ENCODE measurements at places on chromosomes 3 and 15.

DNA sequence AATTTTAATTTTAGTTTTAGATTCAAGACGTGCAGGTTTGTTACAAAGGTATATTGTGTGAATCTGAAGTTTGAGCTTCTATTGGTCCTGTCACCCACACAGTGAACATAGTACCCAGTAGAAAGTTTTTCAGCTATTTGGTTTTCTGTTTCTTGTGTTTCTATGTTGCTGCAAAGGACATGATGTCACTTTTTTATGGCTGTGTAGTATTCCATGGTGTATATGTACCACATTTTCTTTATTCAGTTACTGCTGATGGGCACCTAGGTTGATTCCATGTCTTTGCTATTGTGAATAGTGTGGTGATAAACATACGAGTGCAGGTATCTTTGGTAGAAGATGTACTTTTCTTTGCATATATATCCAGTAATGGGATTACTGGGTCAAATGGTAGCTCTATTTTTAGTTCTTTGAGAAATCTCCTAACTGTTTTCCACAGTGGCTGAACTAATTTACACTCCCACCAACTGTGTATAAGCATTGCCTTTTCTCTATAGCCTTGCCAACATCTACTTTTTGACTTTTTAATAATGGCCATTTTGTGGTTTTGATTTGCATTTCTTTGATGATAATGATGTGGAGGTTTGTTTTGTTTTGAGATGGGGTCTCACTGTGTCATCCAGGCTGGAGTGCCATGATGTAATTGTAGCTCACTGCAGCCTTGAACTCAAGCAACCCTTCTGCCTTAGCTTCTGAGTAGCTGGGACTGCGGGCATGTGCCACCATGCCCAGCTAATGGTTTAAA lies 43.9 kb downstream of the LIMD1 start:
- no peak for DNase-seq

DNA sequence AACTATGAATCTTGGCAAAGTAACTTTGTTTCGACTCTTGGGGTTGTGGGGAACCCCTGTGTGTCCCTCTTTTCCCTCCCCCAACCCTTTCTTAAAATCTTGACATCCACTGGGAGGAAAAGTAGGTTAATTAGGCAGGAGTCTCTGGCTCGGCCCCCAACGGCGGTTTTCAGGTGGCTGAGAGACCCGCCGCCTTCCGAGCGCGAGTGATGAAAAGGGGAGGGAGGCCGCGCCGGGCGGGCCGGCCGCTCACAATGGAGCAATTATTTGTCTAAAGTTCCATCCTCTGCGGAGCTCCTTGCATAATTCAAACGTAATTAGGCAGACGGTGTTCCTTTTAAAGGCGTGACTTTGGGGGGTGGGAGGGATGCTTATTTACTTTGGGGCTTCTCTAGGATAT lies 51.7 kb downstream of the ZIC4 start:
- no peak for DNase-seq

DNA sequence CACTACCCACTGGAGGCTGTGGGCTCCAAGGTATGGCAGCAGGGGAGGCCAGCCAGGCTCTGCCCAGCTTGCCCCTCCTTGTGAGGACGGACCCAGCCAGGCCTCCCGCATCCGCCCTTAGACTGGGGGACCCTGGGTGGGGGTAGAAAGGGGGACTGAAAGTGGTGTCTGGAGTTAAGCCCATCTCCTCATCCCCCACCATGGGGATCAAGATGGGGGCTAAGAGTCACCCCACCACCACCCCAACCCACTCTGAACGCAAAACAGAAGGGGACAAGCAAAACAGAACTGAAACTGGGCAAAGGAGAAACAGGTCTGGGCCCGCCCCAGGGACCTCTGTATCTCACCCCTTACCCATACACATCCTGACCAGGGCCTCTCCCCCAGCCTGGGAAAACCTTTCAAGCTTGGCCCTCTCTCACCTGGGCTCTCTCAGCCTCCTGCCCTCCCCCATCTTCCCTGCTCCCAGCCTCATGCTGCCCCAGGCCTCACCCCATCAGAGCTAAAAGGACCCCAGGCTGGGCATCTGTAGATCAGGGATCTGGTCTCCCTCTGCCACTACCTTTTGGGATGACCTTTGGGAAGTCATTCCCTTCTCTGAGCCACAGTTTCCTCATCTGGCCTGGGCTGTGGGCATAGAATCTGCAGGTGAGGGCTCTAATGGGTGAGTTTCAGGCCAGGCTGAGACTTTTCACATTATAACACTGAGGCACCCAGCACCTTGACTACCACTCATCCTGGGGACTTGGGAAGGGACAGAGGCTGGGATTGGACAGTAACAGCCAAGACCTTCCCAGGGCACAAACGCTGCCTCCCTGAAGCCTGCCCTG lies 30.0 kb upstream of the CYP11A1 start:
- DNase-seq, result peak; percentile 78

GRCh38 chr15:93029836-93030429 lies 59.1 kb downstream of the RGMA start:
- no peak for DNase-seq

DNA sequence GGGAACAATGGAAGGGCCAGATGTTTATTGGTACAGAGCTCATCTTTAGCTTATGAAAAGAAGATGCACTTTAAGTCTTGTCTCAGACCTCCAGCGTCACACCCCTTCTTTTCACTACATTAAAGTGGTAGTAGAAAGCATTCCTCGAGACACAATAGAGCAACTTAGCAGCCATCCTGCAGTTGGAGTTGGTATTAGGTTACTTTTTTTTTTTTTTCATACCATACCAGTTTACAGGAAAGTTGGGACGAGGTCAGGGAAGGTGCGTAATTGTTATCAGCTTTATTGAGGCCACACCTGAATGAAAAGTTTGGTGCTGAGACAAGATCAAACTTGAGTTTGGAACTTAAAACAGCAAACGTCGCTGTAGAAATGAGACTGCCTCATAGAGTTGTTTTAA lies 203.8 kb downstream of the SOX2 start:
- DNase-seq, result no peak

DNA sequence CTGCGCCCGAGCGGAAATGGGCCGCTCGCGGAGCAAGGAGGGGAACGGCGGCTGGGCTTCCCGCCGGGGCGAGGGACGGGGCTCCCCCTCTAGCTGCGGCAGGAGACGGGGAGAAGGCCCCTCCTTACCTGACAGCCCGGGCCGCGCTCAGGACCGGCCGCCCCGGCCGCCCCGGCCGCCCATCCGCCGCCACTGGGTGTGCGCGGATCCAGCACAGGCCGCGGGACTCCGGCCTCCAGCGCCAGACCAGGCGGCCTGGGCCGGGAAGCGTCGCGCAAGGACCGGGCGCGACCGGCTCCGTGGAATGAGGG lies 296 bp downstream of the TPRA1 start:
- no peak for DNase-seq

DNA sequence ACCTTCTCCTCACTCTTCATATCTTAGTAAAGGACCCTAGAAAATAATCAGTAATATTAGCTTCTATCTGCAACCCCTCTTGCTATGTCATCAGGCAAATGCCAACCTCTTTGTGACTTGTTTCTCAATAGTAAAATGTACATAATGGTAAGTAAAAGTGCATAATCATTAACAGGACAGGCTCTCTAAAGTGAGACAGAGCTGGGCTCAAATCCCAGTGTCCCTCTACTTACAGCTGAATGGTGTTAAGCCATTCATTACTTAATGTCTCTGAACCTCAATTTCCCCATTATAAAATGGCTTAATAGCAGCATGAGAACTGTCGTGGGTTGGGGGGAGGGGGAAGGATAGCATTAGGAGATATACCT lies 62.6 kb upstream of the ATP11B start:
- no peak for DNase-seq

- DNase-seq, result peak; percentile 30
Observed at GRCh38 chr3:9750556-9751411, 1.0 kb downstream of the OGG1 start.

GRCh38 chr15:91465086-91465485 lies 365.0 kb downstream of the SV2B start:
- DNase-seq, result no peak

- DNase-seq, result no peak
Observed at GRCh38 chr3:17982211-17982880, 239.9 kb upstream of the TBC1D5 start.

- DNase-seq, result peak; percentile 45
Observed at GRCh38 chr3:150681057-150681456, 22.7 kb downstream of the ERICH6 start.

- no peak for DNase-seq
Observed at GRCh38 chr3:30258426-30259392, 347.7 kb upstream of the TGFBR2 start.

DNA sequence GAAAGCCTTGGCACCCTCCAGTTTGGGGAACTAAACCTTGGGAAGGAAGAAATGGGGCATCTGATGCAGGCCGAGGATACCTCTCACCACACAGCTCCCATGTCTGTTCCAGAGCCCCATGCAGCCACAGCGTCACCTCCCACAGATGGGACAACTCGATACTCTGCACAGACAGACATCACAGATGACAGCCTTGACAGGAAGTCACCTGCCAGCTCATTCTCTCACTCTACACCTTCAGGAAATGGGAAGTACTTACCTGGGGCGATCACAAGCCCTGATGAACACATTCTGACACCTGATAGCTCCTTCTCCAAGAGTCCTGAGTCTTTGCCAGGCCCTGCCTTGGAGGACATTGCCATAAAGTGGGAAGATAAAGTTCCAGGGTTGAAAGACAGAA lies 7.7 kb downstream of the MAP1A start:
- peak; percentile 13 for DNase-seq

- DNase-seq, result no peak
Observed at GRCh38 chr3:102258666-102259227, 176.1 kb upstream of the ZPLD1 start.

- DNase-seq, result no peak
Observed at GRCh38 chr3:146020969-146021368, 140.0 kb downstream of the PLOD2 start.

GRCh38 chr15:81156324-81156723 lies 22.3 kb downstream of the CFAP161 start:
- DNase-seq, result no peak

GRCh38 chr15:49046220-49047102 lies at the start of gene SECISBP2L:
Gene SECISBP2L (minus strand): TSS chr15:49046446. CDS start chr15:49046299, 147 bp downstream.
- peak; percentile 99 for DNase-seq

GRCh38 chr3:192422997-192423342 lies 304.4 kb downstream of the FGF12 start:
- DNase-seq, result no peak

DNA sequence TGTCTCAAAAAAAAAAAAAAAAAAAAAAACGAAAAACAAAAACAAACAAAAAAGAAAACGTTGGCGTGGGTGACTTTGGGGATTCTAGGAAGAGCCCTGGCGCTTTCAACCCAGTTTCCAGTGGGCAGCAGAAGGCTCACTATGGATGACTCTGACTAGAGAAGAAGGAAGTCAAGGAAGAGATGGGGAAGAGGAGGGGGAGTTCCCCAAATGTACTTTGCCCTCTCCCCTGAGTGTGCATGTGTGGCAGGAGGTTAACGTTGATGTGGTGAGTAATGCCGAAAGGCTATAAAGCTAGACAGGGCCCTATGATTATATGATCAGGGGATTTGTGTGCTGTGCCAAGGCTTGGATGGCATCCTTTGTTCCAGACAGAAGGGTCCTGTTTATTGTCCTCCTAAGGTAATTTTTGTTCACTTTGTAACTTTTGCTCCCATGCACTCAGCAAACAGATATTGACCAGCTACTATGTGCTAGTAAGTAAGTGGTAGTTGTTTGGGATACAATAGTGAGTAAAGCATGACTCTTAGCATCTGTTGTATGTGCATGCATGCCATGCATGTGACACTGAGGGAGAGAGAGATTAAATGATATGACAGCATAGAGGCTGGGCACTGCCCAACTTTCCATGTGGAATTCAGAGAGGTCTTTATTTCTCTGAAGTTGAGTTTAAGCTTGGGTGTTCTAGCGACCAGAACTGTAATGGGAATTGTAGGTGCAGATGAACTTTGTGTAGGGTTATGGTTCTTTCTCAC lies 750 bp upstream of the HHLA2 start:
- DNase-seq, result no peak

DNA sequence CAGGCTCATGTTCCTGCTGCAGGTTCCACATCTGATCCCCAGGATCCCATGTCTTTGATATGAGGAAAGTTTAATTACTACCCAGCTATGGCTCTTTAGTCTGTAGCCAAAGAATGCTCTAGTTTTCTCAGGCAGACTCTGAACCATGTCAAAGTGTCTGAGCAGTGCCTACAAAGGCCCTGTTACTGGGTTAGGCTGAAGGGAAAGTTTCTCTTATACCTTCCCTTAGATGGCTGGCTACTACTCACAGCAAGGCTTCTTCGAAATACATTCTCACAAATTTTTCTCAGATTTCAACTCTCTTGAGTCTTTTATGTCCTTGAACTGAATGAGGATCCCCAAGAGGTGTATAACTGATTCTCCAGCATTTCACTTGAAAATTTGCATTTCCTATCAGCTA lies 102.4 kb downstream of the NR1D2 start:
- DNase-seq, result no peak

GRCh38 chr3:107098864-107099263 lies 278.4 kb upstream of the CCDC54 start:
- DNase-seq, result no peak

GRCh38 chr15:36517758-36518157 lies 61.7 kb upstream of the CDIN1 start:
- no peak for DNase-seq

- DNase-seq, result no peak
Observed at GRCh38 chr3:99393961-99394360, 244.4 kb upstream of the COL8A1 start.

GRCh38 chr3:132900481-132900880 lies 137.7 kb upstream of the TMEM108 start:
- DNase-seq, result no peak

- no peak for DNase-seq
Observed at GRCh38 chr3:128201158-128201755, 48.0 kb downstream of the EEFSEC start.

DNA sequence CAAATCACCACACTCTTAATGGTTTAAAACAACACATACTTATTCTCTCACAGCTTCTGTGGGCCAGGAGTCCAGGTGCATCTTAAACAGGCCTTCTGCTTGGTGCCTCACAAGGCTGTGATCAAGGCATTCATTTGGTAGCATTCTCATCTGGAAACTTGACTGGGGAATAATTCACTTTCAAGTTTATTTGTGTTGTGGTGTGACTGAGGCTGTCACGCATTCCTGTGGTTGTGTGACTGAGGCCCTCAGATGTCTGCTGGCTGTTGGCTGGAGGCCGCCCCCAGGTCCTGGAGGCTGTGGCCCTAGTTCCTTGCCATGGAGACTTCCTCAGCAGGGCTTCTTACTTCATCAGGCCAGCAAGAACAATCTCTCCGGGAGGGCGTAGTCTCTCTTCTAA lies 16.9 kb upstream of the FAM3D start:
- DNase-seq, result no peak

- DNase-seq, result peak; percentile 68
Observed at GRCh38 chr3:184354121-184354728, 7.2 kb downstream of the CLCN2 start.

DNA sequence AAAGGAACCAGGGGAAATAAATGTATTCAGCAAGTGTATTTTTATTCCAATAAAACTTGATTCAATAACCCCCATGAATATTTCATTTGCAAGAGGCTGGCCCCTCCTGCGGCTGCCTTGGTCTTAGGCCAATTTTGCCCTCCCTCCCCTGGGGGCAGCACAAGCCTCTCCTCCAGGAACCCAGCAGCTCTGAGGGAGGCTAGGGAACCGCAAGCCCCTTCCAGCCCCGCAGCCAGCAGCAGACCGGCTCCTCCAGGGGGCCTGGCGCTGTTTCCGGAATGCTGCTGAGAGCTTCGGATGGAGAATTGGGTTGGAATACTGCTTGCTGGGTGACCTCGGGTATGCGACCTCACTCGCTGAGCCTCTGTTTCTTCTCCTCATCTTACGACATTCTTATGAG lies 150.1 kb downstream of the RAB11A start:
- DNase-seq, result no peak

Measured in RPMI8226 (cell line).